ENCODE measurements at places on chromosomes 12 and 14.

GRCh38 chr14:99966912-99967311 lies 98.3 kb upstream of the EVL start:
- no peak for DNase-seq

DNA sequence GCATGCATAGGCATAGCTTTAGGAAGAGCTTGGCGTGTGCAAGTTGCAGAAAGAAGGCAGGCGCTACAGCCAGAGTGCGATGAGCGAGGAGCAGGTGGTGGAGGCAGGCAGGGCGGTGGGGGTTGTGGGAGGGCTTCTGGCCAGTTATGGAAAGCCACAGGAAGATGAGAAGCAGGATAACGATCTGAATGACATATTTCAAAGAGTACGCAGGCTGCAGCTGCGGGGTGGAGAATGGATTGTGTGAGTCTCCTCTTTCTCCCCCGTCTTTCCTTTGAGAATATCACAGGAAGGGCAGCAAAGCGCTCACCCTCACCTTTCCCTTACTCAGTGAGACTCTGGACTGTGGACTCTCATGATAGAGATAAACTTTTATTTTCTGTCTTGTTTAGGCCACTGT lies 48.7 kb upstream of the PLXNC1 start:
- DNase-seq = peak; percentile 54

DNA sequence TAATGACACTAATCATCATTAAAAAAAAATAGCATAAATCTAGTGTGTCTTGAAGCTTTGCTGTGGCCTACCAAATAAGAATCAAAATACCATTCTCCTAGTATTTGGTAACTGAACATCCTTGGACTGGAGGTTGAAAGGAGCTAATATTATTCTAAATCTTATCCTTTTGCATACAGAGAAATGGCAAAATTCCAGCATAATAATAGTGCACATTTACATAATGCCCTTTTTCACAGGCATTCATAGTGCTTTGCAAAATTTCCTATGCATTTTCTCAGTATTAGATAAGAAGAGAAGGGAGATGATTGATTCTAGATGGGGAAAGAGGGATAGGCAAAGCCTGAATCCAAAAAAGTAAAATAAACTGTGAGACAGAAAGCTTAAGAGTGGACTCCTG lies 13.9 kb upstream of the CCDC196 start:
- no peak for DNase-seq

GRCh38 chr14:74141703-74142102 lies 56.9 kb downstream of the LIN52 start:
- DNase-seq = no peak

- DNase-seq = no peak
Measured at GRCh38 chr12:68031881-68032739, 42.9 kb downstream of the IFNG-AS1 start.

- DNase-seq = no peak
Measured at GRCh38 chr12:66117242-66117641, 13.3 kb downstream of the LLPH start.

Measured in NCI-H69 (cell line).